ENCODE measurements at places on chromosomes 5 and 9.

GRCh38 chr9:104539275-104539674 lies 2.6 kb upstream of the OR13C3 start:
- DNase-seq = no peak

DNA sequence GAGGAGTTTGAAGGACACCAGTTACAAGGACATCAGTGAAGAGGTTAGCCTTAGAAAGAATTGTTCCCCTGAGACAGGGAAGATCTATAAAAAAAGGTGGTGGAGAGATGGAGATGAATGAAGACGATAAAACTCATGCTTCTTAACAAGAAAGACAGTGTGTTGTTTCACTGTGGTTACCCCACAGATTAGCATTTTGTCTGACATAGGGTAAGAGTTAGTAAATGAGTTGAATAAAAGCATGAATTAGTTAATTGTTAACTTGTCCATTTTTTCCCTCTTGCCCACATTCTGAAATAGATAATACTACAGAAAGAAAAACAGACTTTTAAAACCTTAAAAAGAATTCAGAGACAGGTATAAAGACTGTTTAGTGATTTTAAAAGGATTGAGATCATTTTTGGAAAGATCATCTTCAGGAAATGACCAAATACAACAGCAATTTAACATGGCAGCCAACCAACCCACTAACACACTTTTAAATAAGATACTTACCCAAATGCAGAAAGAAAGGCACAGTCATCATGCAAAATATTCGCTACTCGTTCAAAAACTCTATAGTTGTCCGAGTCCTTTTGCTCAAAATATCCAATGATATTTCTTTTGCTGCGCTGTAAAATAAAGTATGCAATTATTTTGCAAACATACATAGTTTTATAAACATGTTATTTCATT lies 78.5 kb downstream of the ERP44 start:
- DNase-seq = no peak

GRCh38 chr5:82987188-82987587 lies 90.0 kb downstream of the TMEM167A start:
- no peak for DNase-seq

DNA sequence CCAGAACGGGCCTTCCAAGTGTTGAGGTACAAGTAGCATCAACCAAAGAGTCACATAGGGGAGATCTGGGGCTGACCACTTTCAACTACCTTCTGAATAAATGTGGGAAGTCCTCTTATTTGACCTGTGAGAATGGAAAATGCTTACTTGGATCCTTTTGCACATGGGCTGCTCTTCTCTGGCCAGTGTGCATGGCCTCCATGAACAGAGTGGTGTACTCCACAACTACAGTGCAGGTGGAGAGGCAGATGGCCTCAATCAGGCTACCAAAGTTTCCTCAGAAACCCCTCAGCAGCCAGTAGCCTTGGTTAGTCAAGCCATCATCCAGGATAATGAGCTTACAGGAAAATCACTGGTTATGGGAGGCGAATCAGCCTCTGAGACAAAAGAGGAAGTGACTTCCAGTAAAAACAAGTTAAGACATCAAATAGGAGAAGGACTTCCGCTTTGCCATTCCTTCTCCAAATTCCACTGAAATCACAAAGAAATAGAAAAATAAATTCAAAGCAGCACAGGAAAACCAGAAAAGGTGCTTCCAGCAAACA lies 18.3 kb upstream of the FCHO2 start:
- DNase-seq = no peak

DNA sequence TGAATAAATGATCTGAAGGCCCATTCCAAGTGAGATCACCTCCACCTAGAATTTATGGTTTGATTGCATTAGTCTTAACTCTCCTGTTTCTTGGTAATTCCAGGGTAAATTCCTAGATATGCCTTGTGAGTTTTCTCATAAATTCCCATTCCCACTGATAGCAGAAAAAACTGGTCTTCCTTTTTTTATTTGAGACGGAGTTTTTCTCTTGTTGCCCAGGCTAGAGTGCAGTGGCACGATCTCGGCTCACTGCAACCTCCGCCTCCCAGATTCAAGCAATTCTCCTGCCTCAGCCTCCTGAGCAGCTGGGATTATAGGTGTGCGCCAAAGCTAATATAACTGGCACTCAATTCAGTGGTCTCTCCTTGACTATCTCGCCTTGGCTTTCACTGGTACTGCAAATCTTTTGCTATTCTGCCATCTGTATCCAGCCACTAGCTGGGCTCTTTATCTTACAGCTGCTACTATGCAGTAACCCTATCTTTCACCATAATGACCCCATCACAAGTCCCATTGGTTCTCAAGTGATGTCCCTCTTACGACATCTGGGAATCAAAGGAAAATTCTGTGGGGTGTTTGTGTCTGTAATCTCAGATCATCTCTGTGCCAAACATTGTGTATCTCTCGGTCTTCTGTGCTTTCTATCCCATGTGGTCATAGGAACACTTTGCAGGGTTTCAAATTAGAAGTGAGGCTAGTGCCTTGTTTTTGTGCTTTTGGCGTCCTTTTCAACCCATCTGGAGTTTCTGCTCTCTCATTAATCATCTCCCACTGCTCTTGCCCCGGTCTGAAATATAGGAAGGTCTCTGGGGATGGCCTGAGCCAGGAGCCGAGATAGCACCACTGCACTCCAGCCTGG lies 14.4 kb downstream of the HNRNPK start:
- DNase-seq = no peak

DNA sequence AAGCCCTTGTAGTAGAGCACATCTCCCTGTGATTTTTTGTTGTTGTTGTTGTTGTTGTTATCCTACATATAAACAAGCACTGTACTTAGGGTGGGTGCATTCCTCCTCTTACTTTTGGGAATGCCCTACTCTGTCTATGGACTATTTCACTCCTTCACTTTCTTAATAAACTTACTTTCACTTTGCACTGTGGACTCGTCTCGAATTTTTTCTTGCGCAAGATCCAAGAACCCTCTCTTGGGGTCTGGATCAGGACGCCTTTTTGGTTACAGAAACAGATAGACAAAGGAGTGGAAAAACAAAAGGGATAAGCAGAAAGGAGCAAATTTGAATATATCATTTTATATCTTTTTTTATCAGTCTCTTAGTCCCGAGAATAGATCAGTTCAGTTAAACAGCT lies 14.4 kb upstream of the PAIP1 start:
- no peak for DNase-seq

DNA sequence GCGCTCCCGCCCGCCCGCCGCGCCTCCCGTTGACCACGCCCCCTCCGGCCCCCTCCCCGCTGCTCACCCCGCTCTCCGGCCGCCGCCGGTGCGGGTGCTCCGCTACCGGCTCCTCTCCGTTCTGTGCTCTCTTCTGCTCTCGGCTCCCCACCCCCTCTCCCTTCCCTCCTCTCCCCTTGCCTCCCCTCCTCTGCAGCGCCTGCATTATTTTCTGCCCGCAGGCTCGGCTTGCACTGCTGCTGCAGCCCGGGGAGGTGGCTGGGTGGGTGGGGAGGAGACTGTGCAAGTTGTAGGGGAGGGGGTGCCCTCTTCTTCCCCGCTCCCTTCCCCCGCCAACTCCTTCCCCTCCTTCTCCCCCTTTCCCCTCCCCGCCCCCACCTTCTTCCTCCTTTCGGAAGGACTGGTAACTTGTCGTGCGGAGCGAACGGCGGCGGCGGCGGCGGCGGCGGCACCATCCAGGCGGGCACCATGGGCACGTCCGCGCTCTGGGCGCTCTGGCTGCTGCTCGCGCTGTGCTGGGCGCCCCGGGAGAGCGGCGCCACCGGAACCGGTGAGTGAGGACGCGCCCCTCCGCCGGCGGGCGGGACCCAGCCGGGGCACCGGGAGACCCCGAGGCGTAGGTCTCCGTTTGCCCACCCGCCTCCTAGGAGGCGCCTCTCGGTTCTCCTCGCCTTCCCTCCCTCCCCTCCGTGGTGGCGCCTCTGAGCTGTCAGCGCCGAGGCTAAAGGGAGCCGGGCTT lies at the start of gene VLDLR:
Gene VLDLR (plus strand): TSS at position 66 of the 739 bp plus-strand sequence. CDS start 403 bp downstream, at position 469.
- no peak for DNase-seq

- DNase-seq = no peak
These were observed 153.4 kb upstream of the MPDZ start for GRCh38 chr9:13432904-13433303.

- DNase-seq = no peak
These were observed 8.6 kb downstream of the RAB14 start for GRCh38 chr9:121192959-121193640.

DNA sequence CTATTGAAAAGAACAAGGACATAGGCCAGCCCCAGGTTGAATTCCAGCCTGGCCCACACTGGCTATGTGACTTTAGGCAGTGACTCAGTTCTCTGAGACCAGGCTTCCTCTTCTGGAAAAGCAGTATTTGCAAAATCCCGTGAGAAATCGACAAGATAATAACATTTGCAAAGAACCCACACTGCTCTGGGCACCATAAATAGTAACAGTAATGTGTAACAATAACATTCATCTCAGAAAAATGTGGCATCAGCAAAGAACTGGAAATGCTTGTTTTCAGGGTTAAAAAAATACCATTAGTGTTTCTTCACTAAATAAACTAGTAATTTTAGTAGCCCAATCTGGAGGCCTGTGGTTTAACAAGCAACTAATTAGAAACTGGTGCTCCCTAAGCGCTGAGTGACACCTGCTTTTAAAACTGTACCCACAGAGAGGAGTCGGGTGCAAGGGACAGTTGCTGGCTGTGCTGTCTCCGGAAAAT lies 148.4 kb downstream of the TTLL11 start:
- DNase-seq = no peak

GRCh38 chr5:110768138-110768860 lies 29.5 kb downstream of the SLC25A46 start:
- DNase-seq = no peak

GRCh38 chr5:1563617-1564181 lies 39.9 kb upstream of the LPCAT1 start:
- no peak for DNase-seq

- no peak for DNase-seq
These were observed 8.7 kb downstream of the PPP6C start for GRCh38 chr9:125180876-125181275.

DNA sequence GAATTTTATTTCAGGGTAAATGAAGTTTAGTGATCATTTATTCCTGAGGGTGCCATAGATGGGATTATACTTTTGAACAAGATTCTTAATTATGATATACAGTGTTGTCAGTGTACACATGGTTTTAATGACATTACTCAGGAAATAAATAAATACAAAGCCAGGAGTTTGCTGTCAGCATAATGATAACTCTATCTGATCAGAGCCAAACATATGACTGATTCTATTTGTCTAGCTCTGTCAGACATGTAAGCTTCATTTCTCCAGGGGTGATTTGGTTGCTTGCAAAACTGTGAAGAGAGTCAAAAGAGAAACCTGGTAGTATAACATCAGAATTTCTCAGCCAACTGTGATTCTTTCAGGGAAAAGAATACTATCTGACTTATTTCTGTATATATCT lies 1425.8 kb upstream of the C9orf72 start:
- no peak for DNase-seq

DNA sequence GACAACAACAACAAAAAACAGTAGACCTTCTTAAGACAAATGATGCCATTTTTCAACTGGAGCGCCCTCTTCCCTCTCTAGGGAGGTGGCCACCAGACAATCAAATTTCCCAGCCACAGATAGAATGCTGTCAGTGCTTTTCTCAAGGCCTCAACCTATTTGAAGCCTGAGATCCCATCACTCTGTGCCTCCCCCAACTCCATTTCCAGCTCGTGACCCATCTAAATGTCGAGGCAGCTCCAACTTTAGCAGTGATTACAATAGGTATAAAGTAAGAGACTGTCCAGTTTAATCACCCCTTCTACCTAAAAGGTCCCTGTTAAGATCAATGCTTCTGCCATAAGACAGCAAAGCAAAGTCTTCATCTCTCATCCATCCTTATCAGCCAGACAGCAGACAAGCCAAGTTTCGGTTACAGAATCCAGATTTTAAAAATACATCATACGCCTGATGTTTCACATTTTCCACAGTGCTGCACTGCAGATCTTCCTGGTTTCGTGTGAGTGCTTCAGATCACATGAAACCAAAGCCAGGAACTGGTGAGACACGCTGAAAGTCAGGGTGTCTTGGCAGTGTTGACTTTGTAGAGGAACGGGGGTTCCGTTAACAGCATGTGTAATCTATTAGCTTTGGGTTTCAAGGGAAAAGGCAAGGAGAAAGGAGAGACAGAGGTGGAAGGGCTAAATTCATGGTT lies 447.8 kb downstream of the ENC1 start:
- DNase-seq = no peak

DNA sequence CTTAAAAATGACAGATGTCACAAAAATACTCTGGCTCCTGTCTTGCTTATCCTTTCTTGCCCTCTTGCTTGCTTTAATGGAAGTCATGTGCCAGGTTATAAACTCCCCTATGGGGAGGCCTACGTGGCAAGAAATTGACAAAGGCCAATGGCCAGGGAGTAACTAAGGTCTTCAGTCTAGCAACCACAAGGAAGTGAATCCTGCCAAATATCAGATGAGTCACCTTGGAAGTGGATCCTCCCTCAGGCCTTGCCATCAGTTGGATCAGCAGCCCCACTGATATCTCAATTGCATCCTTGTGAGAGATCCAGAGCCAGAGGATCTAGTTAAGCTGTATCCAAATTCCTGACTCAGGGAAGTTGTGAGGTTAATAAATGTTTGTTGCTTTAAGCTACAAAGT lies 82.8 kb downstream of the CAAP1 start:
- DNase-seq = peak; percentile 70

- no peak for DNase-seq
These were observed 42.1 kb downstream of the LOX start for GRCh38 chr5:122035913-122036312.

GRCh38 chr9:114351932-114352331 lies 22.3 kb downstream of the ORM2 start:
- DNase-seq = no peak

GRCh38 chr9:133762488-133763271 lies 24.5 kb upstream of the SARDH start:
- DNase-seq = no peak

DNA sequence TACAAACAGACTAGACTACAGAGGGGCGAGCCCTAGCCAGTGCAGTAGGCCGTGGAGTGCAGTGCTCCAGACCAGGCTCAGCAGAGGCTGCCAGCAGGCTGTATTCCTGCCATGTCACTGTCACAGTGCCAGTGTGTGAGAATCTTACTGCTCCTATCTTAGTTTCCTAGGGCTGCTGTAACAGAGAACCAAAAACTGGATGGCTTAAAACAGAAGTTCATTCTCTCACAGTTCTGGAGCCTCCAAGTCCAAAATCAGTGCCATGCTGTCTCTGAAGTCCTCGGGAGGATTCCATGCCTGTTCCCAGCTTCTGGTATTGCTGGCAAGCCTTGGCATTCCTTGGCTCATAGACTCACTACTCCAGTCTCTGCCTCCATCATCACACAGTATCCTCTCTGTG lies 75.0 kb upstream of the SAP30L start:
- no peak for DNase-seq

All from HFF-Myc (cell line).